ENCODE measurements at places on chromosomes 5 and 9. TPM values are rescaled to one million over a fixed set of nuclear protein-coding genes. Genes with fewer than 3 reads are reported as not detected.

BTNL9 gene
- total RNA-seq: 38.9 TPM

PFN3 gene
- total RNA-seq: not detected

GRCh38 chr5:133838286-133838685 lies 130.1 kb downstream of the C5orf15 start:
- no peak for DNase-seq

GRCh38 chr9:79237861-79238260 lies 333.9 kb upstream of the TLE4 start:
- no peak for DNase-seq

DNA sequence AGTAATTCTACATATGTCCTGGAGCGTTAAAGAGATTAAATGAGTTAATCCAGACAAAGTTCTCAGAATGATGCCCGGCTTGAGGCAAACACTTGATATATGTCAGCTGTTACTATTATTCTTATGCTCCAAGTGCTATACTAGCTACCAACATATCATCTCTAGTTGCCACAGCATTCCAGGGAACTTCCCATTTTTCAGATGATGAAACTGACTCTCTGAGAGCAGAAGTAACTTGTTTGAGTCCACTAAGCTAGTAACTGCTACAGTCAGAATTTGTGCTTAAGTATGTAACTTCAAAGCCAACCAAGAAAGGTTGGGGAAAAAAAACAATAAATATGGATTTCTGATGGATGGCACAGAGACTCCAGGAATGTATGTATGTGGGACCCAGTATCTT lies 98.1 kb downstream of the CDK5RAP2 start:
- no peak for DNase-seq

DNA sequence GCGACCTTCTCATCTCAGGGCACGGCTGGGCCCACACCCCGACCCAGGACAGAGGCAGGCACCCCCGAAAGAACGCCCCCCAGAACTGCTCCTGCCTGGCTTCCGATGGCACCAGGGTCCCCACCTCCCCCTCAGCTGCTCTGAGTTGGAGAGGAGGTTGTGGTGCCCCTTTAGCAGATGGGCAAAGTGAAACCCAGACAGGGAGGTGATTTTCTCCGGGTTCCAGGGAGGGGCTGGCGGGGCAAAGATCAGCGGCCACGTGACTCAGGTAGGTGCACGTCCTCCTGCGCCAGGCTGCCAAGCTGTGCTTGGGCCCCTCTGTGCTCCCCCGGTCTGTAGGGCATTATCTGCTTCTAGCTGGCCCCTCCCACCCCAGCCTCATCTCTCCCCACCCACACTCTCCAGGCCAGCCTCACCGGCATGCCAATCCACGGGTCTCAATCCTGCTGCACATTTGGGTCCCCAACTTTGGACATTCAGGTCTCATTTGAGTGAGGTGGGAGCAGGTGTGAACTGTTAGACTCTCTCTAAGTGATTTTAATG lies 85.1 kb upstream of the RAPGEF1 start:
- no peak for DNase-seq

DNA sequence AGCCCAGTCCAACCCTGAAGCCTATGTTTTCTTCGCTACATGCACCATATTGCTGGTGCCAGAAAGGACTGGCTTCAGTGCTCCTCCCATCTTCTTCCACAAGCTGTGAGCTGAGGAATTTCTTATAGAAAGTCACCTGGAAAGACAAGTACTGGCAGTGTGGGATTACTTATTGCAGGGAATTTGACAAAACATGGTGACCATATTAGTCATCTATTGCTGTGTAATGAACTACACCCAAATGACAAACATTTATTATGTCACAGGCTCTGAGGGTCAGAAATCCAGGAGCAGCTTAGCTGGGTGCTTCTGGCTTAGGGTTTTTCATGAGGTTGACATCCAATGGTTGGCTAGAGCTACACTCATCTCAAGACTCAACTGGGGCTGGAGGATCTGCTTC lies 75.5 kb downstream of the ENTREP1 start:
- DNase-seq: no peak

All from Right ventricle myocardium superior (tissue), 1 donor.